CD8-positive, alpha-beta T cell (primary cell): ENCODE measurements at places on chromosomes 13 and 19.
A peak's percentile ranks its signal among the peaks of the same experiment; 100 is the strongest.

DNA sequence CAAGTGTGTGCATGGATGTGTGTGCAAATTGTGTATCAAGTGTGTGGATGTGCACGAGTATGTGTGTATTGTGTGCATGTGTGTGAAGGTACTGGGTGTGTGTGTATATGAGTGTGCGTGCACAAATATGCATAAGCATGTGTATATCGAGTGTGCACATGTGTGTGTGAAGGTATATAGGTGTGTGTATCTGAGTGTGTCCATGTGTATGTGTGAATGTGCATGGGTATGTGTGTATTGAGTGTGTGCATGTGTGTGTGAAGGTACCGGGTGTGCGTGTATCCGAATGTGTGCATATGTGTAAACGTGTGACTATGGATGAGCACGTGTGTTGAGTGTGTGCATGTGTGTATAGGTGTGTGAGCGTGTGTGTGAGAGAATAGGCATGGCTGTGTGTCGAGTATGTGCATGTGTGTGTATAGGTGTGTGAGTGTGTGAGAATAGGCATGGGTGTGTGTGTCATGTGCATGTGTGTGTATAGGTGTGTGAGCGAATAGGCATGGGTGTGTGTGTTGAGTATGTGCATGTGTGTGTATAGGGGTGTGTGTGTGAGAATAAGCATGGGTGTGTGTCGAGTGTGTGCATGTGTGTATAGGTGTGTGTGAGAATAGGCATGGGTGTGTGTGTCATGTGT is 12.8 kb downstream of the EVI5L start:
- DNase-seq, result no peak

GRCh38 chr19:19547674-19548336 is 9.7 kb downstream of the CILP2 start:
- DNase-seq, result no peak

- no peak for DNase-seq
Observed at GRCh38 chr13:41823476-41823875, 137.4 kb downstream of the VWA8 start.

- peak; percentile 50 for DNase-seq
Observed at GRCh38 chr13:46893798-46894560, 2.9 kb downstream of the HTR2A start.

GRCh38 chr19:35362261-35363000 is 4.2 kb downstream of the FFAR3 start:
- DNase-seq, result peak; percentile 42
